ENCODE measurements at places on chromosomes 6 and 20.

DNA sequence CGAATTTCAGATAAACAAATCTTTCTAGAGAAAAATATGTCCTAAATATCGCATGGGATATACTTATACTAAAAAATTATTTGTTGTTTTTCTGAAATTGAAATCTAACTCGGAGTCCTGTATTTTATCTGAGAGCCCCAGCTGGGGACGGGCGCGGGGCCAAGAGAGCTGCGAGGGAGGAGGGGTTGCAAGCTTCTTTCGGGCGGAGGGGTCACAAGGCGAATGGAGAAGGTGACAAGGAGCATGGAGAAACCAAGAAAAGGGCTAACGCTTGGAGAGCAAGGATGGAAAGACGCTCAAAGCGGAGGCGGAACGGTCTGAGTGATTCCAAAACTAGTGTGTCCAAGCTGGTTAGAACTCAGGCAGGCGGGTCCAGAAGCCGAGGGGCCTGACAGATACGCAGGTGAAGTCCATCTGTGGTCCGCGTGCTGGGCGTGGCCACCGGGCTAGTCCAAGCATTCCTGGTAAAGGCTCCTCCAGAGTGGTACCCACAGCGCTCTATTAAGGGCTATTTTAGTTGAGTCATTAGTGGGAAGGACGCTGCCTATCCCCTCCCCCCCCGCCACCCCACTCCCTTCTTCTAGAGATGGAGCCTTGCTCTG lies 41.5 kb upstream of the ZNFX1 start:
- DNase-seq = no peak

- peak; percentile 17 for DNase-seq
Measured at GRCh38 chr20:6122873-6123648, at the start of gene FERMT1. TSS of gene FERMT1 (minus strand) at chr20:6123030. CDS start at chr20:6119554, 3,476 bp downstream.

GRCh38 chr6:167219967-167220512 lies 62.3 kb upstream of the GPR31 start:
- no peak for DNase-seq

- DNase-seq = no peak
Measured at GRCh38 chr20:3704087-3704486, 8.3 kb downstream of the SIGLEC1 start.

GRCh38 chr6:53359095-53359842 lies 10.5 kb upstream of the ELOVL5 start:
- peak; percentile 86 for DNase-seq

- DNase-seq = no peak
Measured at GRCh38 chr6:17341891-17342290, 51.5 kb upstream of the CAP2 start.

- DNase-seq = no peak
Measured at GRCh38 chr6:26163427-26164119, 76.3 kb downstream of the HFE start.

DNA sequence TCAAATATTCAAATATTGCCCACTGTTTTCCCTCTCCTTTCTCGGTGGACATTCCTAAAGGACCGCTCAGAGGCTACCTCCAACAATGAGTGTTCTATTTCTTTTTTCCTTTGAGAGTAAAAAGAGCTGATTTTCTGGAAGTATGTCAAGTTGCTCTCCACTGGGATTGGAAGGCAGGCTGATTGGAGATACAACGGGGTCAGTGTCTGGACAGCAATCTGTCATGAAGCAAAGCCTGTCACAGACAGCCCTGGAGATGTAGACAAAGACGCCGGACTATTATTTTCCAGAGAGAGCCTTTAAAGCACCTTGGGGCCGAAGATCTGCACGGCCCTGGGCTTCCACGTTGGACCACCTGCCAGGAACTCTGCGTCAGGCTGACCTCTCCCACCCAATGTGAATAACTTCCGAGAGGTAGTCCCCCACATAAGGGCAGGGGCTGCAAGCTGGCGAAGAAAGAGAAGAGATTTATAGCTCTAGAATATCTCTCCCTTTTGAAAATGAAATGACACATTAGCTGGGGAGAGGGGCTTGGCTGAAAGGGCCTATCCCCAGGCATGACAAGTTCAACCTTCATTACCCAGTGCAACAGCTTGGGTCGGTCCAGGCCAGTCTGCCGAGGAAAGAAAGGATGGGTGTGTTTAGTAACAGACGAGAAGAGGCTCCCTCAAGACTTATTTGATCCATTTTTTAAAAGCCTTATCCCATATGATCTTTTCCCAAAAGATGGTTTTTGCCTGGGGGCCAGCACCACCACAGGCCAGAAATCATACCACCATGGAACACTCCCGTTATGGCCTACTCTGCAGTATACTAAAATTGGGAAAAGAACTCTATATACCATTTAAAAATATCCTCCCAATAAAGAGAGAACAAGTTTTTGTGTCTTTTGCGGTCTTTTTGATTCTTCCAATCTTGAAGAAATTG lies 131.1 kb downstream of the OLIG3 start:
- no peak for DNase-seq

GRCh38 chr6:108850669-108851465 lies 2.6 kb downstream of the ARMC2 start:
- no peak for DNase-seq

DNA sequence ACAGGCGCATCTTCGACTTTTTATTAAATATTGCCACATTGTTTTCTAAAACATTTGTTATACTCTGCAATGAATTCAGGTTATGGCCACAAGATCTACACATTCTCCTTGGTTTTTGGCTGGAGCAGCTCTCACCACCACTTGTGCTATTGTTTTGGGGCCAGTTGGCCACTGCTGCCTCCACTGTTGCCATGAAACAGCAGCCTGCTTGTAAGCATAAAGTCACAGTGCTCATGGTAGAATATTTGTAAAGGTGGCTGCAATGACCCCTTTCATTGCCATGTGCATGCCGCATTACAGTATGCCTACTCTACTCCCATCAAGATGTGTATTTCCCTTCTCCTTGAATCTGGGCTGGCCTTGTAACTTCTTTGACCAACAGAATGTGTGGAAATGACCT lies 141.4 kb downstream of the SCML4 start:
- no peak for DNase-seq

GRCh38 chr6:144666781-144667180 lies 381.6 kb downstream of the UTRN start:
- DNase-seq = no peak

DNA sequence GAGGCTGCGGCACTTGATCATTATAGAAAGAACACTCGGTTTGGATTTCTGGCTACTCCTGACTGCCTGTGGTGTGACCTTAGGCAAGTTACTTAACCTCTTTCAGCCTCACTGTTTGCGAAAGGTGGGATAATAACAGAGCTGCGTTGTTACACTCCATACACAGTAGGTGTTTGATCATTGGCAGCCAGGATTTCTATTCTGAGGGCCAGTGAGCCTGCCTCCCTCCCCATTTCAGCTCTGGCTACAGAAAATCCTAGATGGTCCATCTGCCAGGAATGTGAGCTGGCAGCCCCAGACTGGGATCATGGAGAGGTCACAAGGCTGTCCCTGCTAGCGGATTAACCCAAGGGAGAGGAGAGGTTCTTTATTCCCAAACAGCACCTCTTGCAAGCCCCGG lies 2.7 kb downstream of the KCNB1 start:
- no peak for DNase-seq

DNA sequence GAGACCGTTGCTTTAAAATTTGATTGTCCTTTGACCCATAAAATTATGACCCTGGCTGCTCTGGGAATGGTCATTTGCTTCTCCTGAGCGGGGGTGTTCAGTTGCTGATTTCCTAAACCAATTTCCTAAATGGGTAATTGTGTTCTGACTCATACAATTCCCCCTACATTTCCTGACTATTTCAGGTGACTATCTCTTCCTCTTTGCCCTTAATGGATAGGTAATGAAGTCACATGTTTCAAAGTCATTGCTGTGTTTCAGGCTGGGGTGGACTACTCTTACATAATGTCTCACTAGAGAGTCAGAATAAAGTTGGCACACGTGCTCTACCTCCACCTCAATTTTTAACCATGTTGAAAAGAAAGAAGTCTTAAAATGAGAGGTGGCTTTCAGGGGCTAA lies 109.8 kb downstream of the DOK5 start:
- DNase-seq = no peak

GRCh38 chr6:157653521-157653920 lies 169.5 kb upstream of the SNX9 start:
- no peak for DNase-seq

DNA sequence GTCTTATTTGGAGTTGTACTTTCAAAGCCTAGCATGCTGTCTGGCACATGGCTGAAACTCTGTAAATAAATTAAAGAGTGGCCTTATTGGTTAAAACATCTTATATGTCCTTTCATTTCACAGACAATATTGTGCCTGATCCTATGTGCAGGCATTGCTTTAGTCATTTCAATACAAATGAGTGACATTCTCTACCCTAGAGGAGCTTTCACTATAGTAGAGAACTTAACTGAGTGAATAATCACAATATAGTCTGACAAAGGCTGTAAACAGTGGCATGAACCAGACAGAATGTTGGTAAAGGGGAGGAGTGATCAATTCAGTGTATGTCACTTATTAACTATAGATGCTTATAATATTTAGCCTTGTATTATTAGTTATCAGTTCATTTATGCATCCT lies 481.8 kb downstream of the TFAP2B start:
- DNase-seq = no peak

DNA sequence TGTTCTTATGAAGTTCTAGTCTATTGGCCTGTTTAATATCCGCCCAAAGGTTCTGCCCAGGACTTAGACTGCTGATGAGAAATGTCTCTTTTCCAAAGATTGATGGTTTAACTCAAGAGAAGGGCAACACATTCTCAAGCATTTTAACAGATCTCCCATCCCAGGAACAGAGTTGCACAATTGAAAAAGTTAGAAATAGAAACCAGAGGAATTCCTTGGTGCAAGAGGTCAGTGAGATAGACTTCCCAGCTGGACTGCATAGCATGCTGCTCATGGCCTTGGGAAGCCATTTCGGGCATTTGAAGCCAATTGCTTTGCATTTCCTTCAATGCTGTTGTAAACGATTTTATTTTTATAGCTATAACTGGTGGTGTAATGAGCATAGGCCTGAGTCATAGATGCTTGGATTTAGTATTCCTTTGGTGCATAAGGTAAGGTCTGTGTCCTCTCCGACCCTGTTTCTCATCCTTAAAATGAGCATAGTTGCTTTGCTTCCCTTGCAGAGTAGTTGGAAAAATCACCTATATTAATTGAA lies 292.2 kb upstream of the JAG1 start:
- DNase-seq = no peak

DNA sequence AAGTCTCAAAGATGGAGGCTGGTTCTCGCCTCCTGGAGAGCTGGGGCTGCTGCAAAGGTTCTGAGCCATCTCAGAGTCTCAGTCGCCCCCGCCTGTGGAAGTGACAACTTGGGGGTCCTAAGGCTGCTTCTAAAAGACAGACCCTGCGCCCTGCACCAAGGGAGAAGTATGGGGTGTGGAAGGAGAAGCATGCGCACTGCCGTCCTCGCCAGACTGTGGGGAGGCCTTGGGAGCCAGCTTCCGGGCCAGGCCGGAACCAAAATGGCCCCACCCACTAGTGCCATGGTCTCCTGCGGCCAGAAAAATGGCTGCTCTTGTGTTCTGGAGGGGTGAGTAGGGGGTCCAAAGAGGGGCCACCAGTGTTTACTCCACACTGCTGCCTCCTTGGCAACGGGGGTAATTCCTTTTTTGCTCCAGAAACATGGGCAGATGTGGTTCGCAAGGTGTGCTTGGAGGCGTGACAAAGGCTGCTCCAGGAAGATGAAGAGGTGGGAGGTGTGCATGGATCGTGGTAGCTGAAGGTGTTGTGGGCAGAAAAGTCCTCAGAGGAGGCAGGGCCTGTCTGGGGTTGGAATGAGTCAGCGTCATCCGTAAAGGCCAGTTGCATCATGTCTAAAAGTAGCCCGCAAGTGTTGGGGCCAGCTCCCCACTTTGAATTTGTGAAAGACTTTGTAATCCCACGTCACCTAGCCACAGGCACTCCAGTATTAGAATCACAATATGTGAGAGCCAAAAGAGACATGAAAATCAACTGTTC lies 329.8 kb upstream of the SOX4 start:
- no peak for DNase-seq

- no peak for DNase-seq
Measured at GRCh38 chr6:25043892-25044291, 108.1 kb upstream of the RIPOR2 start.

GRCh38 chr6:16637635-16638034 lies 123.6 kb downstream of the ATXN1 start:
- DNase-seq = no peak

DNA sequence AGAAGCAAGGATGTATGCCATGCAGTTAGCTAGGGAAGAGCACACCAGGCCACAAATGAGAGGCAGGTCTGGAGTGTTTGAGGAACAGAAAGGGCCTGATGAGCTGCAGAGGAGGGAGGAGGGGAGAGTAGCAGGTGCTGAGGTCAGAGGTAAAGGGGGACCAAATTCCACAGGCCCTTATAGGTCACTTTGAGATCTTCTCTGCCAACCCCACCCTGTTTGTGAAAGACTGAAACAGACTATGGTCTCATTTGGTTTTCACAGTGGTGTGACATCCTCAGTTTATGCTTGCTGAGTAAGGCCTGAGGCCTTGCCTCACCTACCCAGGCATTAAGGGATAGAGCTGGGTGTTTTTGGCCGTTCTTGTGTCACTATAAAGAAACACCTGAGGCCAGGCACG lies 187.7 kb upstream of the MYLIP start:
- DNase-seq = no peak

DNA sequence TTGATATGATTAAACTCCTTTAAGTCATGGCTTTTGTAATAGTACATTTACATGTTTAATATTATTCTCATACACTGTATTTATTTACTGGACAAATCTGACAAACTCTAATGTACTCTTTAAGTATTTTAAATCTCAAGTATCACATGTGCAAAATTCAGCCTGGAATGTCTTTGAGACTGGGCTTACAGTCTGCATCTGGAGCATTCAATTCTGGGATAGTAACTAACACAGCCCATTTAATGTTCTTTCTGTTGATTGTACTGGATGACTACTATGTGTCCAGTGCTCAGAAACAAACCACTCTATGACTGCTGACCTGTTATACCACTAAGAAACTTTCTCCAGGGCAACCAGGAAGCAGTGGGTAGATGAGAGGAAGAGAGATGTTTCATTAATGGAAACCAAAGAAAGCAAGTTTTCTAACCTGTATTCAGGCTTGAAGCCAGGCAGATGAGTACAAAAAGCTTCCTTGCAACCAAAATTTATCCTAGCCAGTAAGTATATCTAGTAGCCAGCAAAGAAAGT lies 26.8 kb downstream of the FBXL4 start:
- DNase-seq = no peak

DNA sequence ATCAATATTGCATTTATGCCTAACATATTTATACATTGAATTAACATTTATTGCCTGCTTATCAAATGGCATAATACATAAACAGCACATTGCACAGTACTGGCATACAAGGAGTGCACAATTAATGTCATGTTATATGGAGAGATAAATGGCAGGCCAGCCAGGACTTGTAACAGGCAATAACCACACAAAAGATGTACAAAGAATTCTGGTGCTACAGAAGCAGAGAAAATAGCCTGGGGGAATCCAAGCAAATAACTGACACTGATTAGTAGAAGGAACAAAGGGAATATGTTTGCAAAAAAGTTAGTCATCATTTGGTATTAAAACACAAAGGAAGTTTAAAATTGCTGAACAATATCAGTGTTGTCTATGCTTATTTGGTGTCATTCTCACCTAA lies 27.3 kb downstream of the COL21A1 start:
- no peak for DNase-seq
